HT1080 (cell line): ENCODE measurements at places on chromosomes 12 and 14.

DNA sequence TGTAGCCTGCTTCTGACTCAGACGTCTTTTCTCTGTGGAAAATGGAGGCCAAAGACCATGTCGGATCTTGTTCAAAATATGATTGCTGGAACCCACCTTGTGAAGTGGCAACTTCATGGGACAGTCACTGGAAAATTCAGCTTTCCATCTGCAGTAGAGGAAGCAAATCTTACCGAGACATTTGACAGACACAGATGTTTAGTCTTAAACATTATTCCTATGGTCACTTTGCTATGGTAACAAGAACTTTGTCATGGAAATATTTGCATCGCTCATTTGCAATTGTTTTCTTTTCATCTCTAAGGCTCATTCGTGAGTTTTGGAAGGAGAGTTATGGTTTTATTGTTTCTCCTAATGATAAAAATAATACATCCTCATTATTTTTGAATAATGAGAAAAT is 98.3 kb upstream of the HIF1A start:
- DNase-seq = no peak

- no peak for DNase-seq
These were observed 62.7 kb downstream of the ATG14 start for GRCh38 chr14:55348766-55349453.

DNA sequence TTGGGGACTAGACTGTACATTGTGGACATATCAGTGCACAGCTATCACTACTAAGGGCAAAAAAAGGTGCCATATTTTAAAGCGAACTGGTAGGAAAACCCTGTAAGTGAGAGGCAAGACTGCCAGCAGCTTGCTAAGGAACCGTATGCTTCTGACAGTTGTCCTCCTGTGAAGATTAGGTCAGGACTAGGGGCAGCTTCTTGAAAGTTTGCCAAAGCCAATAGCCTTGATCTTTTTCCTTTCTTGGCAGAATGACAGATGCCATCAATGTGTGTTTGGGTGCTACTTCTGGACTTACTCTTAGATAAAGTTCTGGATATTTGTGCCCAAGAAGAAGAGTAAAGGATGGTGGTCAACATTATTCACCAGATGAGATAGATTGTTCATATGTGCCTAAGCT is 7.4 kb downstream of the DAAM1 start:
- DNase-seq = no peak

DNA sequence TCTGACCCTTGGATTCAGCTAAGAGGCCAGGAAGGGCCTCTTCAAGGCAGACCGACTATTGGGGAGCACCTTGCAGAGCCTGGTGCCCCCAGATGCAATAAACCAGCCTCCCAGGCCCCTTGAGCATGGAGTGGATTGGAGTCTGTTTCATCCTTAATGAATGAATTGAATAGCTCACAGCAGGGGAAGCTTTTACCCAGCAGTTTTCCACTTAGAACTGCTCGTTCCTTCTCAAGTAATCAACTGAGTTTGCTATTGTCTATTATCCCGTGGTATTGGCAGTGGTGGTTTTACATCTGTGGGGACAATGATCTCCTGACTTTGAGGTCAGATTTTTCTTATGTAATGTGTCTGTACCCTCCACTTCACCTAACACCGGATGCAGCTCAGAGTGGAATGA is 197.6 kb downstream of the AACS start:
- DNase-seq = no peak

DNA sequence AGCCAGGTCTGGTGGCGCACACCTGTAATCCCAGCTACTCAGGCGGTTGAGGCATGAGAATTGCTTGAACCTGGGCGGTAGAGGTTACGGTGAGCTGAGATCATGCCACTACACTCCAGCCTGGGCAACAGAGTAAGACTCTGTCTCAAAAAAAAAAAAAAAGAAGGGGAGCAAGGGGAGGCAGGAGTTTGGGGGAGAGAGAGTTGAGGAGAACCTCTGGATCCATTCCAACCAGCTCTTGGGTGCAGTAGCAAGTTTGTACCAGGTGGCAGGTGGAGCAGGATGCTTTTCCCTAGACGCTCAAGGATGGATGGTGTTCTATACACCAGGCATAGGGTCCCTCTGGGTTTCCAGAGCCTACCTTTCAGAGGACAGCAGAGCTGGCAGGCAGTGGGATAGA is 1.9 kb downstream of the NFE2 start:
- DNase-seq = no peak

DNA sequence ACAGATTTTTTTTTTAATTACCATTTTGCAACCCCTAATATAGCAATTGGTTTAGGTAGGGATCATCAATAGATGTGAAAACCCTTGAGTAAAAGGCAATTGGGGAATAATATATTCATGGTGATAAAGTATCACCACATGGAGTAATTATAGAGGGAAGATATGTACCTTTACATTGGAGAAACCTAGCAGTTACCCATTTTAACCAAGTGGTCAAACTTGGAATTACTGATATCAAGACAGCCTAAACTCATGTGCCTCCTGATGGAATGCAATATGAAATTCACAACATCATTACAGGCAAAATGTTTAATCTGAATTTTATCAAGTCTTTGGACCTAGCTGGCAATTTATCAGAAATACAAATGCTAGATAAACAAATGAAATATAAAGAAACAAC is 6.7 kb upstream of the SLC10A1 start:
- DNase-seq = no peak

DNA sequence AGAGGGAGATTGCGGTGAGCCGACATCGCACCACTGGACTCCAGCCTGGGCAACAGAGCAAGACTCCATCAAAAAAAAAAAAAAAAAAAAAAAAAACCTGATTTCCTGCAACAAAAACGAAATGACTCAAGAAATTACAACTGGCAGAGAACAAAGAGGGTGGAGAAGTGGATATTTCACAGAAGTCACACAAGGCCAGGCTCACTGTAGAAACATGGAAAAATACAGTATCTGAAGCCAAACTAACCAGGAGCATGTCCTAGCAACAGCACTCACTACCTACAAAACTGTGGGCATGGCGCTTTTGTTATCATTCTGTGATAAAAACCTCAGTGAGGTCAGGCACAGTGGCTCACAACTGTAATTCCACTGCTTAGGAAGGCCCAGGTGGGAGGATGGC is 11.7 kb upstream of the MMP17 start:
- DNase-seq = no peak

- no peak for DNase-seq
These were observed 64.4 kb downstream of the DDX51 start for GRCh38 chr12:132079695-132080094.
